ENCODE measurements at places on chromosomes 12 and 14.

DNA sequence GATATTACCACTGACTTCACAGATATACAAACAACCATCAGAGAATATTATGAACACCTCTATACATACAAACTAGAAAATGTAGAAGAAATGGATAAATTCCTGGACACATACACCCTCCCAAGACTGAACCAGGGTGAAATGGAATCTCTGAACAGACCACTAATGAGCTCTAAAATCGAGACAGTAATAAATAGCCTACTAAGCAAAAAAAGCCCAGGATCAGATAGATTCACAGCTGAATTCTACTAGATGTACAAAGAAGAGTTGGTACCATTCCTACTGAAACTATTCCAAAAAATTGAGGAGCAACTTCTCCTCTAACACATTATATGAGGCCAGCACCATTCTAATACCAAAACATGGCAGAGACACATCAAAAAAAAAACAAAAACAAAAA lies 837.7 kb downstream of the FSCB start:
- DNase-seq = no peak

DNA sequence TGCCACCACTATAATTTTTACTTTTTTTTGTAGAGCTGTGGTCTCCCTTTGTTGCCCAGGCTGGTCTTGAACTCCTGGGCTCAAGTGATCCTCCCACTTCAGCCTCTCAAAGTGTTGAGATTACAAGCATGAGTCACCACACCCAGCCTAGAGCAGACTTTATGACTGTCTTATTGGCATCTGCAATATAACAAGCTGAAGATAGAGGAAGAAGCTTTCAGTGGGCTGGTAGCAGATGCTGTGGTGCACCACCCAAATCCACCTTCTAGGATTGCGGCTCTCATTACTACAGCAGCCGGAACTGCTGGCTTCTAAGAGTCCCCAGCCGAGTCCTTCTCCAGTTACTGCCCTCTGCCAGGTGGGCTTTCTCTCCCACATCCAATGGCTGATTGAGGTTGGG lies 7.6 kb upstream of the STK38L start:
- DNase-seq = no peak

- no peak for DNase-seq
Observed at GRCh38 chr12:42761601-42762350, 172.2 kb upstream of the PRICKLE1 start.

DNA sequence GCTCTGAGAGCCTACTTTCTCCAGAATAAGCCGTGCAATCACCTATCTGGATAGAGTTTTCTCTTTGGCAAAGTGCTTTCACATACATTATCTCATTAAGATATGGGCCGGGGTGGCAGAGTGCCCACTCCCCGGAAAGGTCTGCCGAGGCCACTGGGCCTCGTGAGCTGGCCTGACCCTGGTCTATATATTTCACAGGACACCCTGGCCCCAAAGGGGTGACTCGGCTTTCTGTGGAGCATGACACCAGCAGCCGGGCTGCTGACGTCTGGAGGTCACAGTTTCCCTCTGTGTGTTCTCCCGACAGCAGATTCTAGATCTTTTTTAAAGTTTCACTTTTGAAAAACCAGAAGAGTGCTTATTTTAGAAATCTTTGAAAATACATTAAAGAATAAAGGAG lies 27.9 kb upstream of the ATP2A2 start:
- no peak for DNase-seq

- DNase-seq = no peak
Observed at GRCh38 chr14:58749066-58749669, 111.4 kb downstream of the DACT1 start.

GRCh38 chr14:68473794-68474193 lies 319.1 kb downstream of the ZFP36L1 start:
- no peak for DNase-seq

- no peak for DNase-seq
Observed at GRCh38 chr14:99169776-99170356, 102.1 kb downstream of the BCL11B start.
